ENCODE measurements at places on chromosomes 7 and 10.
A peak's percentile ranks its signal among the peaks of the same experiment; 100 is the strongest.

GRCh38 chr7:37081436-37081835 lies 357.1 kb upstream of the AOAH start:
- DNase-seq = no peak

GRCh38 chr10:72175149-72175548 lies 40.7 kb upstream of the ANAPC16 start:
- peak; percentile 18 for DNase-seq

GRCh38 chr7:131250331-131250730 lies 77.3 kb upstream of the MKLN1 start:
- DNase-seq = no peak

GRCh38 chr10:27664461-27664860 lies 81.2 kb downstream of the MKX start:
- DNase-seq = no peak

- no peak for DNase-seq
Observed at GRCh38 chr10:42872865-42873435, 90.4 kb downstream of the BMS1 start.

DNA sequence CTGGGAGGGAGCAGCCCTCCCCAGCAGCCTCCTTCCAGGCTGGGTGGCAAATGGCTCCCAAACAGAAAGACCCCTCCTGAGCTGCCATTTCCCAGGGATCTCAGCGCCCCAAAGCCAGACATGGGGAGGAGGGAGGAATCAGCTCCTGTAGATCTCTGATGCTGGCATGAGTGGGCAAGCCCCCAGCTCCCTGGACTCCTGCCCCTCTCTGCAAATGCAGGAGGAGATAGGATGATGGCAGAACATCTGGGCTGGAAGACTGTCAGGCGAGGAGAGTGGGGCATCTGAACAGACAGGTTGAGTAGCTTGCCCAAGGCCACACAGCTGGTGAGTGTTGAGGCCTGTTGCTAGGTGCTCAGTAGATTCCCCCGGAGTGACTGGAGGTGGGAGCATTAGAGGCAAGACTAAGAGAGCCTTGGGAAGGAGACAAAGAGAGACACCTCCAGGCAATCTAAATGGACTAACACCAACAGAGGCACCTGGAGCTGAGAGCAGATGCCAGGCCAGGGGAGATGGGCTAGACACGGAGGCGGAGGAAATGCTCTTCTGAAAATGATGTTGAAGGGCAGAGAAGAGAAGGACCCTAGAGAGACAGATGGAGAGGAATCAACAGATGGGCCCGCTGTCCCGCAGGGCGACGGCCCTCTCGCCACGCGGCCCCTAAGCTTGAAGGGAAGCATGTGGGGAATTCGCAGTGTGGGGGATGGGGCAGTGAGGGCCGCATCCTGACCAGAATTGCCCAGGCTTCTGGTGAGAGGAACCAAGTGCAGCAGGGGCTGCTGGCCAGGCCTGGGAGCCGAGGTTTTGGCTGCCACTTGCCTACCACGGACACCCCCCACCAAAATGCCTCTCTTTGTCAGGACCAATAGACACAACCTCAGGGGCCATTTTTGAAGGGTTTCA lies 84.8 kb upstream of the LRRC4 start:
- DNase-seq = no peak

DNA sequence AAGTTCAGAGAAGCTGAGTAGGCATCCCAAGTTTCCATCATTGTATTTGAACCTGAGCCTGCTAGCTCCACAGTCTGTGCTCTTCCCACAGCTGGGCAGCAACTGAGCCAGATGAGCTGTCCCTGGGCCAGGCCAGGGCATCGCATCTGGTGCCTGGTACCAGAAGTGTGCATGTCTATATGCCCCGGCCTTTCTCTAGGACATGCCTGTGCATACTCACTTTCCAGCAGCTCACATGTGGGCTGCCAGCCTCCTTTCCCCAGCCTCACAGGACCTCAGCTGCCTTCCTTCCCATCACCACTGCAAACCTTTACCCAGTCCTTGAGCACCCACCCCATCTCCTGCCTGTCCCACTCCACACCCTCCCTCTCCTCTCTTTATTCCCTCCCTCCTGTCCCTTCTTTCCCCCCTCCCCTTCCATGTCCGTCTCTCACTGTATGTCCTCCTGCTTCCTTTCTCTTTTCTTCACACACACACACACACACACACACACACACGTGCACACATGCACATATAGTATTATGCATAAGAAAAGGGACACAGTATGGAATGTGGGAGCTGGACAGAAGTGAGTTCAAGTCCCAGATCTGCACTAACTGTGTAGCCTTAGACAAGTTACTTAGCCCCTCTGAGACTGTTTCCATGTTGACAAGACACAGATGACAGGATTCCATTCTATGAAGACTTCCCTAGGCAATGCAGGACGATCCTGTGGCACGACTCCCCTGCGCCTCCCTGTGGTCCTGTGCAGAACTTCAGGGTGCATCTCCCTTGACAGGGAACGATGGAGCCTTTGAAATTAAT lies 10.9 kb downstream of the CDHR1 start:
- peak; percentile 59 for DNase-seq

GRCh38 chr7:111362506-111363054 lies 199.7 kb downstream of the IMMP2L start:
- DNase-seq = peak; percentile 50

DNA sequence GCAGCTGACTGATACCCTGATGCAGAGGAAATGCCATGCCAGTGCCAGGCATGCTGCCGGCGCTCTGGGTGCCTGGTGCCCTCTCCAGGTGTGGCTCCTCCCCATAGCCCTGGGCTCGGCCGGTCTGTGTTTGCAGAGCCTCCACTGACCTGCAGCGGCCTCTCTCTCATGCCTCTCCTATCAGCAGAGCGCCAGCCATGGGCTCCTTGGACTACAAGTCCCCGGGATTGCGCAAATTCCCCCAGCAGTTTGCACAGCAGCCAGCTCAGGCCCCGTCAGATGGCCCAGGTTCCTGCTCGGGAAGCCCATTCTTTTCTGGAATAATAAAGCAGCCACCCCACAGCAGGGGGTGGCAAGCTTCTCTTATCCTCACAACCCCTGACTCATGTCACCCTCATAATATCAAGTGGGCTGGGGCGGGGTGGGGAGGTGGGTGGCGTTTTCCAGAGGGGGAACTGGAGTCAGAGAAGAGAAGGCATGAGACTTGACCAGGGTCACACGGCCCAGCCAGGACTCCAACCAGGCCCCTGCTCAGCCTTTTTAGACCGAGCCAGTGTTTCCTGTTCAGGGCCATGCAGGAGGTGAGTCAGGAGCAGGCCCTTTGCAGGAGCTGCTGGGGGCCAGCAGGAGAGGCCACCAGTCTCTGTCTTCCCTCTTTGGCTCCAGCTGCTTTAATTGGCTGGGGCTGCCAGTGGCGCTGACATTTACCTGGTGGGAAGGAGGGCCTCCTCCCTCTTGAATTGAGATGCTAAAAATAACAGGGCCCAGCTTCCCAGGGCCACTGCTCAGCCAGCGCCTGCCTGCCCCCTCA lies 58.6 kb downstream of the ZMIZ1 start:
- DNase-seq = peak; percentile 87

GRCh38 chr10:5594271-5595049 lies 69.7 kb downstream of the CALML3 start:
- DNase-seq = no peak

GRCh38 chr10:100744987-100745881 lies at the start of gene PAX2:
TSS of gene PAX2 (plus strand) at chr10:100745582. CDS start at chr10:100746261, 679 bp downstream.
- DNase-seq = no peak

DNA sequence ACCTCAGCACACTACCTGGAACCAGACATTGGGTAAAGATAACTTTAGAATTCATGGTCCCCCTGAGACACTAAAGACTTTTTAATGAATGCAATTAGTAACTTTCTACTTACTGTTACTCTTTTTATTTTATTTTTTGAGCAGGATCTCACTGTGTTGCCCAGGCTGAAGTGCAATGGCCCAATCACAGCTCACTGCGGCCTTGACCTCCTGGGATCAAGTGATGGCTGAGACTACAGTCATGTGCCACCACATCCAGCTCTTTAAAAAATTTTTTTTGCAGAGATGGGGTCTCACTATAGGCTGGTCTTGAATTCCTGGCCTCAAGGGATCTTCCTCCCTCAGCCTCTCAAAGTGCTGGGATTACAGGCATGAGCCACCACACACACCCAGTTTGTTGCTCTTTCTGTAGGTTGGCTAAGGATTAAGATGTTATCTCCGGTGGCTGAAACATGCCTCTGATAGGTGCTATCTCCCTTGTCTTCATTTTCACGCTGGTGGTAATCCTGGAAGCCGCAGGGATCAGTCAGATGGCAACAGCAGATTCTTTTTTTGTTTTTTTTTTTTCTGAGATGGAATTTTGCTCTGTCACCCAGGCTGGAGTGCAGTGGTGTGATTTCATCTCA lies 128.3 kb downstream of the TCF7L2 start:
- DNase-seq = no peak

GRCh38 chr7:94401428-94401814 lies 6.7 kb downstream of the COL1A2 start:
- no peak for DNase-seq

- peak; percentile 24 for DNase-seq
Observed at GRCh38 chr7:31950091-31950755, 120.0 kb downstream of the PDE1C start.

DNA sequence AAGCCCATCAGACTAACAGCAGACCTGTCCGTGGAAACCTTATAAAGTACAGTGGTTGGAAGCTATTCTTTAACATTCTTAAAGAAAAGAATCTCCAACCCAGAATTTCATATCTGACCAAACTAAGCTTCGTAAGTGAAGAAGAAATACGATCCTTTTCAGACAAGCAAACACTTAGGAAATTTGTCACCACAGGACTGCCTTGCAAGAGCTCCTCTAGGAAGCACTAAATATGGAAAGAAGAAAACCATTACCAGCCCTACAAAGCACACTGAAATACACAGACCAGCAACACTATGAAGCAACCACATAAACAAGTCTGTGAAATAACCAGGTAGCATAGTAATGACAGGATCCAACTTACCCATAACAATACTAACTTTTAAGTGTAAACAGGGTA lies 177.7 kb upstream of the PRSS1 start:
- no peak for DNase-seq

- DNase-seq = no peak
Observed at GRCh38 chr10:104072786-104073185, 12.9 kb downstream of the COL17A1 start.
